ENCODE measurements at places on chromosomes 16 and 17. TPM values are rescaled to one million over a fixed set of nuclear protein-coding genes. Genes with fewer than 3 reads are reported as not detected.

- H3K27ac ChIP-seq: peak overlapping the region; percentile 98
- peak overlapping the region; percentile 68 for H3K4me3 ChIP-seq
- H3K27me3 ChIP-seq: no peaks in the 10 kb centered on the region
- H3K36me3 ChIP-seq: no peaks in the 10 kb centered on the region
- no peaks in the 10 kb centered on the region for H3K4me1 ChIP-seq
- peak; percentile 73 for DNase-seq
These were observed 27.7 kb upstream of the DHRS7B start for GRCh38 chr17:21098934-21099689.

ZNF48 gene
- total RNA-seq: 41.2 TPM

- no peak for DNase-seq
- no peaks in the 10 kb centered on the region for H3K27me3 ChIP-seq
- no peak overlapping the region for H3K4me3 ChIP-seq
These were observed 203.4 kb upstream of the FOXF1 start for GRCh38 chr16:86306811-86307513.

DNA sequence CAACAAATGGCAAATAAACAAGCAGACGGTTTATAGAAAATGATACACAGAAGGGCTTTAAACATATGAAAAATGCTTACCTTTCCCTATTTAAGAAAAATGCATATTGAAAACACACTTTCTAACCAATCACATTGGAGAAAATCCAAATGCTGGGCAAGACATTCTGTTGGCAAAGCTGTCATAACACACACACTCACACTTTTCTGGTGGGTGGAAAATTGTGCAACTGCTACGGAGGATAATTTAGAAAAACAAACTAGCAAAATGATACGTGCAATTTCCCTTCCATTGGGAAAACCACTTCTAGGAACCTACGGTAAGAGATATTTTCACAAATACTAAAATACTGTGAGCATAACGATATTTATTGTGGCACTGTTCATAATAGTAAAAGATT, 9.8 kb upstream of the MYH3 start:
- no peak overlapping the region for H3K27ac ChIP-seq
- H3K4me3 ChIP-seq: no peak overlapping the region
- DNase-seq: no peak
- H3K27me3 ChIP-seq: no peaks in the 10 kb centered on the region

MPV17L gene
- 7.3 TPM for total RNA-seq

- no peaks in the 10 kb centered on the region for H3K4me1 ChIP-seq
- no peak for DNase-seq
- no peak overlapping the region for H3K4me3 ChIP-seq
These were observed 88.4 kb downstream of the SPACA3 start for GRCh38 chr17:33080091-33080490.

GRCh38 chr16:82636485-82636884, 9.7 kb downstream of the CDH13 start:
- H3K27me3 ChIP-seq: no peaks in the 10 kb centered on the region
- no peak for DNase-seq
- H3K4me1 ChIP-seq: no peaks in the 10 kb centered on the region
- H3K4me3 ChIP-seq: no peak overlapping the region
- no peak overlapping the region for H3K27ac ChIP-seq

DNA sequence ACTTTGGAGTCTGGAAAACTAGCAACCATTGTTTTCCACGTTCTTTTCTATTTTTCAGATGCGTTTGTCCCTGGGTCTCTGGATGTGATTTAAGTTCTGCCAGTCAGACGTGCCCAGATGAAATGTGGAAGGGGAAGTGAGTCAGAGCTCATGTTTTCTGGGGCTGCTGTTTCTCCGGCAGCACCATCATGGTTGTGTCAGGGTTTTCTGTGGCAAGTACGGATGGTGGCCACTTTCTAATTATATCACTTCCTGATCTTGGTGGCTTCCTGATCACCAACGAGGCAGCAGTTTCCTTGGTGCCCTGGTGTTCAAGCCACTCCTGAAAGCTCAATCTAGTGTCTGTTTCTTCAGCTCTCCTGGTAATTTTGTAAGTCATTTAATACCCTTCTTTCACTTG, 31.4 kb upstream of the PMFBP1 start:
- no peak overlapping the region for H3K4me3 ChIP-seq
- H3K36me3 ChIP-seq: no peaks in the 10 kb centered on the region
- no peak for DNase-seq
- no peaks in the 10 kb centered on the region for H3K4me1 ChIP-seq

- H3K27me3 ChIP-seq: no peaks in the 10 kb centered on the region
- no peak overlapping the region for H3K4me3 ChIP-seq
- H3K27ac ChIP-seq: no peak overlapping the region
- no peak for DNase-seq
- peaks cover 2% of the 10 kb centered on the region for H3K4me1 ChIP-seq
These were observed 30.4 kb upstream of the SMPD3 start for GRCh38 chr16:68478526-68479250.

HCFC1R1 gene
- 66.2 TPM for total RNA-seq

ABCC6 gene
- 1.8 TPM for total RNA-seq

- no peak for DNase-seq
- H3K27ac ChIP-seq: no peak overlapping the region
- H3K36me3 ChIP-seq: no peaks in the 10 kb centered on the region
These were observed 31.7 kb downstream of the PIK3R6 start for GRCh38 chr17:8835631-8836364.

- H3K36me3 ChIP-seq: no peaks in the 10 kb centered on the region
- DNase-seq: no peak
- H3K27me3 ChIP-seq: no peaks in the 10 kb centered on the region
- no peak overlapping the region for H3K4me3 ChIP-seq
- peaks cover 11% of the 10 kb centered on the region for H3K4me1 ChIP-seq
- no peak overlapping the region for H3K27ac ChIP-seq
These were observed 344.6 kb downstream of the SOX9 start for GRCh38 chr17:72465191-72466024.

PPY gene
- not detected for total RNA-seq

HBQ1 gene
- 1.4 TPM for total RNA-seq

ZPBP2 gene
- not detected for total RNA-seq

GRCh38 chr17:4631836-4632580, 9.5 kb downstream of the ALOX15 start:
- no peaks in the 10 kb centered on the region for H3K27me3 ChIP-seq
- peaks cover 29% of the 10 kb centered on the region for H3K4me1 ChIP-seq
- DNase-seq: peak; percentile 53
- no peak overlapping the region for H3K27ac ChIP-seq
- H3K36me3 ChIP-seq: no peaks in the 10 kb centered on the region

DNA sequence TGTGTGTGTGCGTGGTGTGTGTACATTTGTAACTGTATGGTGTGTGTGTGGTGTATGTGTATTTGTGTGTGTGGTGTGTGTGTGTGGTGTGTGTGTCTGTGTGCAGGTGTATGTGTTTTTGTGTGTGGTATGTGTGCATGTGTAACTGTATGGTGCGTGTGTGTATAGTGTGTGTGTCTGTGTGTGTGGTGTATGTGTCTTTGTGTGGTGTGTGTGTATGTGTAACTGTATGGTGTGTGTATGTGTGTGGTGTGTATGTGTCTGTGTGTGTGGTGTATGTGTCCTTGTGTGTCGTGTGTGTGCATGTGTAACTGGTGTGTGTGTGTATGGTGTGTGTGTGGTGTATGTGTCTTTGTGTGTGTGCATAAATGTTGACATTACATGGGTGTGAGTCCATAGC, 163.7 kb upstream of the PLCG2 start:
- no peaks in the 10 kb centered on the region for H3K27me3 ChIP-seq
- no peaks in the 10 kb centered on the region for H3K36me3 ChIP-seq
- DNase-seq: no peak

PLEKHH3 gene
- total RNA-seq: 11.1 TPM

TMEM238L gene
- not detected for total RNA-seq

DNA sequence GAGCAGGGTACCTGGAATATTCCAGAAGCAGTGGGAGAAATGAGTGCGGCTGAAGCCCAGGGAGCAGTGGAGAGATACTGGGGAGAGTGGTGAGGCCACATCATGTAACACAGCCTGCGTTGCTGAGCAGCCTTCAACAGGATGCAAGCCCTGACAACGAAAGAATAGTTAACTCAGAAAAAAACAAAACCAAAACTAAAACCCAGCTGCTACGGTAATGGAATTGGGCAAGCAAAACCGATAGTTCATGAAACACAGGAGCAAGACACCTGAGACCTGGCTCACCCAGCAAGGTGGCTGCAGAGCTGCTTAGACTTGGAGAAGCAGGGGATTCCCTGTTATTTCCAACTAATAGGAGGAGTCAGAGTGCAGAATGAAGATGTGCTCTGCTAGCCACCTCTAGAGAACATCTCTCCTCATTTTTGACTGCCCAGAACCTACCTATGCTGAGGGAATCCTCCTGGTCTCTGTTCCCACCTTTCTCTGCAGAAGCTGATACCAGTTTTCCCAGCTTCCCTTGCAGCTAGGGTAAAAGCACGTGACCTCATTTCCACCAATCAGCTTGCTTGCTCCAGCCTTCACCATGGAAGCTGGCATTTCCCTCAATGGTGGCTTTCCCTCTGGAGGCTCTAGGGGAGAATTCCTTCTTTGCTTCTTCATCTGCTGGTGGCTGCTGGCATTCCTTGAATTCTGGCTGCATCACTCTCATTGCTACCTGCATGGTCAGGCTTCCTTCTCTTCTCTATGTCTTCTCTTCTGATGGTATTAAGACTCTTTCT, 59.4 kb upstream of the XYLT1 start:
- no peaks in the 10 kb centered on the region for H3K4me1 ChIP-seq
- H3K27ac ChIP-seq: no peak overlapping the region
- H3K27me3 ChIP-seq: no peaks in the 10 kb centered on the region
- H3K36me3 ChIP-seq: no peaks in the 10 kb centered on the region
- no peak for DNase-seq

- H3K4me1 ChIP-seq: peaks cover 23% of the 10 kb centered on the region
- H3K36me3 ChIP-seq: no peaks in the 10 kb centered on the region
- H3K4me3 ChIP-seq: peak overlapping the region; percentile 37
- DNase-seq: no peak
These were observed 2.5 kb upstream of the ATP6V0C start for GRCh38 chr16:2511128-2511800.

DNA sequence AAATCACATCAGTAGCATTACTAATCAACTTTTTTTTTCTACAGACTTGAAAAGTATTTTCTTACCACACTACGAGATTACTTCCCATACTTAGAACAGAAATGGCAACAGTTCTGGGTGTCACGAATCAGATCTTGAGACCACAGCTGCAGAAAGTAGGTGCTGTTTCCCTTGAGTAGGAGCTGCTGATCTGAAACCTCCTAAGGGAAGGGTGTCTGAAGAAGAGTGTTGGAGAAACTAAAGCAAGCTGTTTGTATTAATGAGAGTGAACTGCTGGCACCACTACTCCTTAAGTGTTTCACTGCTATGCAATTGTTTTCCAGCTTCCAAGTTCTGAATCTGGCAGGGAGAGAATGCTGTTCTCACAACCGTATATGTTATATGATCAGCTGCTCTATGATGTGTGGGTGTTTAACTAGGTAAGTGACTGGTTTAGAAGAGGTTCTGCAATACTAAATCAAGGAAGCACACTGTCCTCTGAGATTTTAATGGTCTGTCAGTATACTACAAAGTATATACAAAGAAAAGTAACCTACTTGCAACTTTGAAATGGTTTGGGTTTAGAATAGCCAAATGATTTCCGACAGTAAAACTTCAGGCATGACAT, 3.3 kb downstream of the ZNF652 start:
- peaks cover 5% of the 10 kb centered on the region for H3K4me1 ChIP-seq
- no peak overlapping the region for H3K4me3 ChIP-seq
- H3K27ac ChIP-seq: no peak overlapping the region
- H3K36me3 ChIP-seq: no peaks in the 10 kb centered on the region
- no peak for DNase-seq
- no peaks in the 10 kb centered on the region for H3K27me3 ChIP-seq

DNA sequence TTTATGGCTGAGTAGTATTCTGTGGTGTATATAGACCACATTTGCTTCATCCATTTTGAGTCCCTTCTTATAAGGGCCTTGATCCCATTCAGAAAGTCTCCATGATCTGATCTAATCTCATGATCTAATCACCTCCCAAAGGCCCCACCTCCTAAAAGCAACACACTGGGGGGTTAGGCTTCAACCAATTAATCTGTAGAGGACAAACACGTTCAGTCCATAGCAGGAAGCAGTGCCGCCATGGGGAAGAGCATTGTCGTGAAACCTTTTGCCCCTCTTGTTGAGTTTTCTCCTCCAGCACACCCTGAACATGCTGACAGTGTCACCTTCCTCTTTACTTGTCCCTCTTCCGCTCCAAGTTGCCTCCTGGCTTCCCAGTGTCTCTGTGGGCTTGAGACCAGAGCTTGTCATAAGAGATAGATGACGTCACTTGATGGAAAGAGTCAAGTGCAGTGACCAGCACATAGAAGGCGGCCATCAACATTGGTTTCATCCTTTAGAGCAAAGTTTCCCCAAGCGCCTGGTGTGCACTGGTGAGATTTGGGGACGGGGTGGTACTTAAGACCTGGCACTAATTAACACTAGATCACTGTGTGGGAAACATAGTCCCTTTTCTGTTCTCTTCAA, 74.1 kb downstream of the PRKCB start:
- no peaks in the 10 kb centered on the region for H3K36me3 ChIP-seq
- H3K4me3 ChIP-seq: no peak overlapping the region
- DNase-seq: no peak
- H3K27me3 ChIP-seq: no peaks in the 10 kb centered on the region
- no peak overlapping the region for H3K27ac ChIP-seq

KRTAP16-1 gene
- not detected for total RNA-seq

DNA sequence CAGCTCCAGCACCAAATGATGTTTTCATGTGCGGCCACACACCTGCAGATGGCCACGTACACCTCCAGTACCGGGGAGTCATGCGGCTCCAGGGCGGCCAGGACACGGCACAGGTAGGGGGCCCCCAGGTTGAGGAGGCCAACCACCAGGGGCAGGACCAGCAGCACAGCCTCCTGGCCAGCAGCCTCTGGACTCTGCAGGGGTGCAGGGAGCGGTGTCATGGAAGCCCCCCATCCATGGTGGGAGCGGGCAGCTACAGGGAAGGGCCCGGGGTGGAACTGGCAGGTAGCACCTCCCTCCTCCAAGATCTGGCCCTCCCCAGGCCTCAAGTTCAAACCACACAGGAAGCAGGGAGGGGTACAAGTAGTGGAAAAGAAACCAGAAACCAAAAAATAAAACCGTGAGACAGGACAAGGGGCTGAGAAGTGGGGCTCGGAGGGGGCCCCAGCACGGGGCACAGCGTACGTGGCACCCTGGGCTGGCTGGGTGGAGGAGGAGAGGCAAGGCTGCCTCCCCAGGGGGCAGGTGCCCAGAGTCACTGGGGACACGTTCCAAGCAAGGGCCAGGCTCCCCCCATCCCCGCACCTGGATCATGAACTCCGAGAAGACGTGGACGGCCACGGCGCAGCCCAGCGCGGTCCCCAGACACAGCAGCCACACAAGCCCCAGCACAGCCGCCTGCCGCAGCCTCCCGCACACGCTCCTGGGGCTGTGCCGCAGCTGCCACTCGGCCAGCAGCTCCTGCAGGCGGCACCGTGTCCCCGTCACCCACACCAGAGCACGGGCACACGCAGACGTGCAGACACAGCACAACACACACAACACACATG, 7.4 kb downstream of the TMC6 start:
- H3K27ac ChIP-seq: no peak overlapping the region
- peaks cover 32% of the 10 kb centered on the region for H3K36me3 ChIP-seq
- DNase-seq: no peak
- no peaks in the 10 kb centered on the region for H3K27me3 ChIP-seq
